A172 (cell line): ENCODE measurements at places on chromosomes 13 and 19. TPM values are rescaled to one million over a fixed set of nuclear protein-coding genes. Genes with fewer than 3 reads are reported as not detected.

The MADCAM1 gene
- 0.48 and 0.71 TPM in 2 replicates for total RNA-seq

The BCAM gene
- total RNA-seq, result 8.2 and 11.2 TPM in 2 replicates

The ERICH6B gene
- total RNA-seq, result not detected in 2 replicates

The SARS2 gene
- 19.8 and 29.6 TPM in 2 replicates for total RNA-seq

The ICAM3 gene
- total RNA-seq, result 3.6 and 8.9 TPM in 2 replicates

The CYP4F12 gene
- 1.3 and 1.6 TPM in 2 replicates for total RNA-seq

GRCh38 chr19:34232566-34233481 is 21.5 kb upstream of the GARRE1 start:
- peak; percentile 89 for DNase-seq

GRCh38 chr13:75657111-75657510 is 21.0 kb downstream of the LMO7 start:
- no peak for DNase-seq

GRCh38 chr19:48953990-48954594 is 583 bp upstream of the BAX start:
- DNase-seq, result no peak

GRCh38 chr19:46950526-46951170 is 69.0 kb upstream of the NPAS1 start:
- DNase-seq, result no peak

DNA sequence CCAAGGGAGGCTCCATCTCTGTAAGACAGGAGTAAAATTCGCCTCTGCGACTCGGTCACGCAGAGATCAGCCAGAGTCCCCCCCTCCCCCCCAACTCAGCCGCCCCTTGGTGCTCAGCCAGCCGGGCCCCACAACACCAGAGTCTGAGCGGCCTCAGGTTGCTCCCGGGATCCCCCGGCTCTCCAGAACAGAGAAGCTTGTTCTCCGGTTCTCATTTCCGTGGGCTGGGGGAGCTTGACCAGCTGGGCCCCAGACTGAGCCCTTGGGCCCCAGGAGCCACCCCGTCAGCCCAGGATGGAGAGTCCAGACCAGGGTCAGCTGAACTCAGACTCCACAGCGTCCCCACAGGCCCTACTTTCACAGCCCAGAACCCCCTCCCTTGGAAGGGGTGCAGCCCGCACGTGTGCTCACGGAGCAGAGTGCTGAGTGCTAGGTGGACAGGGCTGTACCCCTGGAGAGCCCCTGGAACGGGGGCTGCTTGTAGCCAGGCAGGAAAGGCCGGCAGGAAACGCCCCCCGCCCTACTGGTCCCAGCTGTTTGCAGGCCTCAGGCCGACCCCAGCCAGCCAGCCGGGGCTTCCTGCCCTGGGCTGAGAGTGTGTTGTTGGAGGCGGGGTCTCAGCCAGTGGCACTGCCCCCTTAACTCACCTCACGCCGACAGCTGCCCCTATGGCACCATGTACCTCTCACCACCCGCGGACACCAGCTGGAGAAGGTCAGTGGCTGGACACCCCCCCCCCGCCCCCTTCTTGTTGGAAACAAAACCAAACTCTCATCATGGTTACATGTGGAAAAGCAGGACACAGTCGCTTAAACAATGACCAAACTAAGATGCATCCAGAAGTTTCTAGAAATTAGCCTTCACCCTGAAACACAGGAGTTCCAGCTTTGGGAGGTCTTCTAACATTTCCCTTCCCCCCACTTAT is 44.4 kb downstream of the COMP start:
- no peak for DNase-seq

DNA sequence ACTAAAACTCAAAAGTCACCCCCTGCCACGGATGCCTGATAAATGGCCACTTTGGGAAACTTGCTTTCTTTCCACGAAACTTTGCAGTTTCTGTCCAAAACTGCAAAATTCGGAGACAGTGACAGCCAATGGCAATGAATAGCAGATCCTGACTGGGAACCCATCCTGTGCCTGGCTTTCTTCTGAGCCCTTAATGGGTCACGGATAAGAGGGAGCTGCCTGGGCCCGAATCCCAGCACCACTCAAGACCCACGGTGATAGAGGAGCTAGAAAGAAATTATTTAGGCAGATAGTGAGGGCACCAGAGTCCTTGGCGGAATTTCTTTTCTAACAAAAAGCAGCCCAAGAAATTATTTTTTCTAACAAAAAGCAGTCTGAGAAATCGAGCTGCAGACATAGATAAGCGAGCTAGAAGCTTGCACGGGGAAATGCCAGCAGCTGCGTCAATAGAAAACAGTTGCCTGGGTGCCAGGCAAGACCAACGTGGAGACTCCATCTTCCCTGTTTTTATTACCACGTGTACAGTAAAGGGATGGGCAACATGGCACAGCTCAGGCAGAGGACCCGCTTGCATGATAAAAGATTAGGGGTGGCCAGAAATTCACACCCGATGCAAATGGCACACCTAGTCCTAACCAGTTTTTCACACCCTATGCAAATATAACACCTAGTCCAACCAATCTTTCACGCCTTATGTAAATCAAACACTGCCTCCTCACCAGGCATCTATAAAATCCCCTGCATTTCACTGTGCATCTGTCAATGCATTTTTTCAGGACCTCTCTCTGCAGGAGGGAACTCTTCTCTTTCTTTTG is 7.1 kb upstream of the HSH2D start:
- no peak for DNase-seq
